Activated T-cell treated with anti-CD3 and anti-CD28 coated beads, Interleukin-2, amount 50 U/mL, for 72 hours (primary cell): ENCODE measurements at places on chromosomes 3 and 15. TPM values are rescaled to one million over a fixed set of nuclear protein-coding genes. Genes with fewer than 3 reads are reported as not detected.

Gene EXD1
- not detected for total RNA-seq

Gene GABRB3
- not detected for total RNA-seq

Gene CAND2
- 1.2 TPM for total RNA-seq

Gene EFCAB12
- total RNA-seq, result 1.0 TPM

Gene SERPINI2
- total RNA-seq, result not detected

Gene ABHD17C
- total RNA-seq, result 7.0 TPM

Gene ATP13A5
- not detected for total RNA-seq

DNA sequence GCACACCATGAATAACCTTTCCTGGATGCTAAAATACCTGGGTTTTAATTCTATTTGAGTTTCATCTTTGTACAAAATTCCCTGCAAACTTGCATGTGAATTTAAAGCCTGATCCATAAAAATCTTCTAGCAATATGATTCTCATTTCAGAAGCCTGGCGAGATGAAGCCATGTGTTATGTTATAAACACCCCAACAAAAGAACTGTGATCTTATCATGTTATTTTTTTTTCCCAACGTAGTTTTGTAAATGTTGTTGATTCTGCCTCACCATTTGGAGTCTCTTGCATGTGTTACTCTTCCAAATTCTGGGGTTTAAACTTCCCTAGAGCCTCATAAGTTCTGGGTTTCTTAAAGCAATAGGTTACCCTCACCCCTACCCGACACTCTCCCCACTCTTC lies 428.1 kb upstream of the DPH6 start:
- H3K27me3 ChIP-seq, result no peaks in the 10 kb centered on the region
- no peak overlapping the region for H3K27ac ChIP-seq
- DNase-seq, result no peak
- H3K4me1 ChIP-seq, result no peaks in the 10 kb centered on the region
- H3K36me3 ChIP-seq, result no peaks in the 10 kb centered on the region

- H3K27ac ChIP-seq, result peak overlapping the region; percentile 92
- no peaks in the 10 kb centered on the region for H3K36me3 ChIP-seq
- peak overlapping the region; percentile 88 for H3K4me3 ChIP-seq
- peak; percentile 5 for DNase-seq
- peaks cover 8% of the 10 kb centered on the region for H3K27me3 ChIP-seq
These were observed 1.1 kb downstream of the NPTN start for GRCh38 chr15:73631915-73632669.

- no peaks in the 10 kb centered on the region for H3K36me3 ChIP-seq
- no peak overlapping the region for H3K4me3 ChIP-seq
- H3K27me3 ChIP-seq, result no peaks in the 10 kb centered on the region
- no peak overlapping the region for H3K27ac ChIP-seq
These were observed 8.1 kb upstream of the RCCD1 start for GRCh38 chr15:90946538-90946937.

GRCh38 chr3:130576375-130577266 lies 59.6 kb downstream of the COL6A6 start:
- no peak overlapping the region for H3K27ac ChIP-seq
- H3K4me3 ChIP-seq, result no peak overlapping the region
- peaks cover 57% of the 10 kb centered on the region for H3K27me3 ChIP-seq
- H3K4me1 ChIP-seq, result no peaks in the 10 kb centered on the region

DNA sequence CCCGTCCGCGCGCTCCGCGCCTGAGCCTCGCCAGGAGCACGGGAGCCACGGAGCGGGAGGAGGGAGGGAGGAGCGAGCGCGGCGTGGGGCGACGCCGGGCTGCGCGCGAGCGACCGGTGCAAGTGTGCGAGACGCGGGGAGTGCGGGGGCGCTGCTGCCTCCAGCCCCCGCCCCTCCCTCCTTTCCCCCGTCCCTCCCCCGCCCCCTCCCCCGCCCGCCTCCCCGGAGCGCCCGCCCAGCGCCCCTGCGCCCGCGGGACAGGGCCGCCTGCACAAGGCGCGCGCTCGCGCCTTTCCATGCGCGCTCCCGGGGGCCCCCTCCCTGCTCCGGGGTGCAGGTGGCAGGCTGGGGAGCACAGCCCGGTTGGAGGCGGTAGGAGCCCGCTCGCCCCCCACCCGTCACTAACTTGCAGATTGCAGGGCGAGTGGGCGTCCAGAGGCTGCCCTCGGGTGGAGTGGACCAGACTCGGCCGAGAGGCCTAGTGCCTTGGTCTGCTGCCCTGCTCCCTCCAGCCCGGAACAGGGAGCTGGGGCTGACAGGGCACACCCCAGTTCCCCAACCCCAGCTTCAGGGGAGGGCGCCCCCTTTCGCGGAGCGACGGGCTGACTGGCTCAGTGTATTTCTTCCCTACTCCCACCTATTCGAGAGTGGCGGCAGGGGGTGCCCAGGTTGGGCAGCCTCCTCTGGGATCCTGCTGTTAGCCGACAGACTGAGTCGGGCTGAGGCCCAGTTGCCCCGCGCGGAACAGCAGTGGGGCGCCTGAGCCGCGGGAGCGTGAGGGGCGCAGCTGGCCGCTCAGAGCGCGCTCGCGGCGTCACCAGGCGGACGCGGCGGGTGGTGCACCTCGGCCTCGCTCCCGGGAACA lies at the start of gene WNT7A:
Gene WNT7A (minus strand): TSS at position 126 of the 865 bp plus-strand sequence. CDS start 255 bp downstream, outside the sequence.
- H3K4me1 ChIP-seq, result peaks cover 13% of the 10 kb centered on the region
- H3K27ac ChIP-seq, result no peak within 1 kb of the TSS
- peak; percentile 79 for DNase-seq
- peaks cover 46% of the 10 kb centered on the region for H3K27me3 ChIP-seq
- H3K36me3 ChIP-seq, result no peaks in the 10 kb centered on the region

GRCh38 chr3:160540551-160540950 lies 24.8 kb downstream of the KPNA4 start:
- no peak for DNase-seq
- H3K4me3 ChIP-seq, result no peak overlapping the region
- no peaks in the 10 kb centered on the region for H3K27me3 ChIP-seq
- H3K27ac ChIP-seq, result no peak overlapping the region

DNA sequence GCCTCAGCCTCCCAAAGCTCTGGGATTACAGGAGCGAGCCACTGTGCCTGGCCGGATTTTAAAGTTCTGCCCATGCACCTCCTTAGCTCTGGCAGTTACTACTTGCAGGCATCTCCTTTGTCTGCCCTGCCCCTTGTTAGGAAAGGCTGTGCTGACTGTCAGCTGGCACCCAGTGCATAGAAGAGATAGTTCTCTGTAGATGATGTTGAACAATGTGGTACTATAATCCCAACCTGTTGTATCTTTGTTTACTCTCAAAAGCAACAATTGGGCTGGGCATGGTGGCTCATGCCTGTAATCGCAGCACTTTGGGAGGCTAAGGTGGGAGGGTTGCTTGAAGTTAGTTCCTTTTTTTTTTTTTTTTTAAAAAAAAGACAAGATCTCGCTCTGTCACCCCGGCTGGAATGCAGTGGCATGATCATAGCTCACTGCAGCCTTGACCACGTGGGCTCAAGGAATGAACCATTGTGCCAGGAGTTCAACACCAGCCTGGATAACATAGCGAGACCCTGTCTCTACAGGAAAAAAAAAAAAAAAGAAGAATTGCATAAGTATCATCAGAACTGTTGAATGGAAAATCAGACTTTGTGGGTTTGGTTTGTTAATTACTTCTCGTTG lies 30.6 kb downstream of the FLNB start:
- H3K4me1 ChIP-seq, result peaks cover 89% of the 10 kb centered on the region
- H3K36me3 ChIP-seq, result no peaks in the 10 kb centered on the region
- no peak overlapping the region for H3K4me3 ChIP-seq

DNA sequence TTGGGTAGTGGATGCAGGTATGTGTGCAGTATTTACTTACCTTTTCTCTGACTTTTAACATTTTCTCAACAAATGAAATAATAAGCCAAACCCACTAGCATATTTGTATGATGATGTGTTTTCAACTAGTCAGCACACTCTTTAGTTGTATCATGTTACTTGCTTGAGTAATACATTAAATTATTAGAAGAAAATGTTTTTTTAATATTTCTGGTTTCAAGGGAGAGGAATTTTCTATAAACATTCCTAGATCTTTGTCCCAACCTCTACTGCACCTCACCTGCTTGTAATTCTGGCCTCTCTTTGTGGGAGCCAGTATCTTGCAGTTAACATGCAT lies 161.8 kb upstream of the CBLB start:
- no peak overlapping the region for H3K4me3 ChIP-seq
- DNase-seq, result no peak
- no peak overlapping the region for H3K27ac ChIP-seq
- peaks cover 5% of the 10 kb centered on the region for H3K4me1 ChIP-seq

DNA sequence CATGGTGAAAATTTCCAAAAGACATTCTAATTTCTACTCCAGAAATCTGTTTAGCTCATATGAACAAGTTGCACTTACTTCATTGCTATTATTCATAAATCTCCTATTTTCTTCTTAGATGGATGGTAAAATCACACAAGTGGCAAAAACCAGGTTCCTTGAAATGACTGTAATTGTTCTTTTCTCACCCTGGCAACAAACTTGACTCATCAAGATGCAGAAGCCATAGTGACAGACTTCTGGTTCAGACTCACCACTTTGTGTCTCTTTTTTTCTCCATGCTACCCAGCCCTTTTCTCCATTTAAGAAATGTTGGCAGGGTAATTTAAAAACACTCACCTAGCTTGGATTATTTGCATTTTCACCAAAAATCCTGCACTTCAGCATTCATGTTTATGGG lies 82.1 kb downstream of the LRRC28 start:
- DNase-seq, result peak; percentile 5
- no peaks in the 10 kb centered on the region for H3K27me3 ChIP-seq
- H3K4me1 ChIP-seq, result no peaks in the 10 kb centered on the region
- no peaks in the 10 kb centered on the region for H3K36me3 ChIP-seq
- no peak overlapping the region for H3K27ac ChIP-seq

DNA sequence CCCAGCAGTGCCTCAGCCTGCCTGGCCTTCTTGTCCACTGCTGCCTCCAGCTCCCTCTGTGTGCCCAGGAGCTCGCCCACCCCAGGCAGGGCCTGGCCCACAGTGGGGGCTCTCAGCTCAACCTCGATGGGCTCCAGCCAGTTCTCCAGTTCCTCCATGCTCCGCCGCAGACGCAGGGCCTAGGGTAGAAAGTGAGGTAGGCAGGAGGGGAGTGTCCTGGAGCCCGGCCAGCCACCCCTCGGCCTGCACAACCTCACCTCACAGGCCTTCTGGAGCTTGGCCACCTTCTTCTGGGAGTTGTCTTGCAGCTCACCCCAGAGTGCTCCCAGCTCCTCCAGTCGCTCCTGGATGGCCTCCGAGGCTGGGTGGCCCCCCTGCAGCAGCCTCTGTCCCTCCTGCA lies 18.7 kb downstream of the PLA2G4B start:
- H3K36me3 ChIP-seq, result no peaks in the 10 kb centered on the region
- H3K27ac ChIP-seq, result no peak overlapping the region
- no peak overlapping the region for H3K4me3 ChIP-seq
- DNase-seq, result no peak

DNA sequence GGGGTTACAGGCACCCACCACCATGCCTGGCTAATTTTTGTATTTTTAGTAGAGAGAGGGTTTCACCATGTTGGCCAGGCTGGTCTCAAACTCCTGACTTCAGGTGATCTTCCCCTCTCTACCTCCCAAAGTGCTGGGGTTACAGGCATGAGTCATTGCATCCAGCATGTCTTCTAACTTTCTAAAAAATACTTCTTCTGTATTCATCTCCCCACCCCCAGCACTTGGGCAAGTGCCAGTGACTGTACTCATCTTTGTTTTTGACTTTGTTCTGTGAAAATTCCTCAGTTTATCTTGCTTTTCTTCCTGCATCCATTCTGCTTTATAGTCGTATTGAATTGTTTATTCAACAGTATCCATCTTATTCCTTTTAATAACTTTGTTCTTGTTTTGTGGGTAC lies 47.6 kb downstream of the ARIH1 start:
- no peak overlapping the region for H3K27ac ChIP-seq
- peaks cover 9% of the 10 kb centered on the region for H3K36me3 ChIP-seq
- no peak for DNase-seq
- H3K27me3 ChIP-seq, result no peaks in the 10 kb centered on the region
- H3K4me1 ChIP-seq, result peaks cover 16% of the 10 kb centered on the region

- H3K4me1 ChIP-seq, result peaks cover 11% of the 10 kb centered on the region
- H3K27me3 ChIP-seq, result no peaks in the 10 kb centered on the region
- H3K36me3 ChIP-seq, result no peaks in the 10 kb centered on the region
These were observed 4.3 kb downstream of the GNB5 start for GRCh38 chr15:52186651-52187486.

GRCh38 chr3:87250009-87250408 lies 22.9 kb downstream of the CHMP2B start:
- H3K4me3 ChIP-seq, result no peak overlapping the region
- no peak for DNase-seq
- no peak overlapping the region for H3K27ac ChIP-seq
- no peaks in the 10 kb centered on the region for H3K27me3 ChIP-seq
- peaks cover 12% of the 10 kb centered on the region for H3K36me3 ChIP-seq

DNA sequence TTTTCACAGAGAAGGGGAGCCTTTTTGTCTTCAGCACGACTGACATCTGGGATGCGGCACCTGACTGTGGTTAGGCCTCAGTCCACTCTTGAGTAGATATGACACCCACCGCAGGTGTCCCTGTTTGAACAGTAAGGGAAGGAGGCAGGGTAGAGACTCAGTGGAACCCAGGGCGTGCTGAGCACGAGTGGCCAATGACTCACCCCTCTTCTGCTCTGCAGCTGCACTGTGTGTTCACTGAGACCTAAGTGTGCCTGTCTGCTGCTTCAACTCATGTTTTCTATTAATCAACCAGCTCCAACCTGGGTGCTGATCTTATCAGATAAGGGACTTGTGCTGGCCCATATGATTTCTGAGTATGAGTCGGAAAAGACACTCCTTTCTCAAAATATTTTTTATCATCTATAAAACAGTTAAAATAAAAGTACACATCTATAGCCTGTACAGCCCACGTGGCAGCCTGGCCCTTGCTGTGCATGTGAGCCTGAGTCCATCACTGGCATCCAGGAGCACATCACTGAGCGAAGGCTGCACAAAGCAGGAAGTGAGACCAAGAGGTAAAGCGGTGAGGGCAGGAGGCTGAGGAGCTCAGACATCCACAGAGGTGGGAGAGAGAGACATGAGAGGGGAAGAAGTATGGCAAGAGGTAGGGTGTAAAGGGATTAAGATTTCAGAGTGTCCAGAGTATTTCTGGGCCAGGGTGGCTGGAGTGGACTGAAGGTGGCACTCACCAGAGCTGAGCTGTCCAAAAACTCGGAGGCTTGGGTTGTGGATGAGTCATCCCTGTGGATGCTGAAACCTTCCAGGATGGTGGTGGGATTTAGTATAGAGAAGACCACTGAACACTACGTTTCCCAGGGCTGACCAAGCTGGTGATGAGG lies 49.2 kb downstream of the SLC41A3 start:
- peak overlapping the region; percentile 76 for H3K27ac ChIP-seq
- no peak for DNase-seq
- no peaks in the 10 kb centered on the region for H3K4me1 ChIP-seq

DNA sequence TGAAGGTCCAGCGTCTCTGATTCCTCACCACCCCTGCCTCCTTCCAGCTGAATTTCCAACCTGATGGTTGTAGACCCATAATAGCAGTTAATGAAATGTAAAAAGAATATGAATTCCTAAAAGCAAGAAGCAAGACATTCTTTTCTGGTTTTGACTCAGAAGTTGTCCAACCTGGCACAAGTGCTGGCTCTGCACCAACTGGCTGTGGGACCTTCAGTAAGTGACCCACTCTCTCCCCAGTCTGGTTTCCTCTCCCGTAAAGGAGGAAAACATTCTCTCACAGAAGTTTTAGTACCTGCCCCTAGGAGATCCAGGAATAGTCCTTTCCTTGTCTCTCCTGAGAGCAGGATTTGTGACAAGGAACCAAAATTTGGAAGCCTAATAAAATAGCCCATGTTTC lies 236.9 kb upstream of the TRIM42 start:
- H3K4me1 ChIP-seq, result no peaks in the 10 kb centered on the region
- no peak overlapping the region for H3K27ac ChIP-seq
- H3K27me3 ChIP-seq, result peaks cover 22% of the 10 kb centered on the region
- no peak for DNase-seq
- no peaks in the 10 kb centered on the region for H3K36me3 ChIP-seq

GRCh38 chr15:57285386-57285785 lies 90.9 kb upstream of the CGNL1 start:
- H3K4me1 ChIP-seq, result peaks cover 7% of the 10 kb centered on the region
- no peak overlapping the region for H3K27ac ChIP-seq
- no peak overlapping the region for H3K4me3 ChIP-seq
